ENCODE measurements at places on chromosomes 2 and 18. TPM values are rescaled to one million over a fixed set of nuclear protein-coding genes. Genes with fewer than 3 reads are reported as not detected.

KIAA2012 gene
- total RNA-seq = 2.8 TPM

CD8B2 gene
- total RNA-seq = 0.21 TPM

UGT1A10 gene
- not detected for total RNA-seq

PSME4 gene
- total RNA-seq = 42.9 TPM

SIX3 gene
- not detected for total RNA-seq

AMMECR1L gene
- total RNA-seq = 14.8 TPM

ATP8B1 gene
- 27.2 TPM for total RNA-seq

L3MBTL4 gene
- total RNA-seq = 16.9 TPM

Measured in lower lobe of right lung (tissue), 2 donors.